ENCODE measurements at places on chromosomes 16 and 17.

GRCh38 chr16:85103114-85104079, 8.9 kb downstream of the CIBAR2 start:
- DNase-seq: no peak

DNA sequence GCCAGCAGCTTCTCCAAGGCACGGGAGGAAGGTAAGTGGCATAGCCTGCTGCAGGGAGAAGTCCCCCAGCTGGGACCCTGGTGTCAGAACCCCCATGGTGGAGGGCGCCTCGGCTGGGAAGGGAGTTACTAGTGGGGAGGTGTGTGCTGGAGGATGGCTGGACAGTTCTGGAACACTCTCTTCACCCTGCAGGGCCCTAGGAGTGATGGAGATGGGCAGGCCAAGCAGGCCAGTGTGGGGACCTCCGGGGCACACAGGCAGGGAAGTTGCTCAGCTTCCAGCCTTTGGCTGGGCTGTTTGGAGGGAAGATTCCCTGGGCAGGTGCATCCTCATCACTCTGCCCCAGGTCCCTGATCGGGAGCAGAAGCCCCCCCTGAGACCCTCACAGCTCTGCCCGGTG, 696 bp downstream of the C17orf99 start:
- no peak for DNase-seq

DNA sequence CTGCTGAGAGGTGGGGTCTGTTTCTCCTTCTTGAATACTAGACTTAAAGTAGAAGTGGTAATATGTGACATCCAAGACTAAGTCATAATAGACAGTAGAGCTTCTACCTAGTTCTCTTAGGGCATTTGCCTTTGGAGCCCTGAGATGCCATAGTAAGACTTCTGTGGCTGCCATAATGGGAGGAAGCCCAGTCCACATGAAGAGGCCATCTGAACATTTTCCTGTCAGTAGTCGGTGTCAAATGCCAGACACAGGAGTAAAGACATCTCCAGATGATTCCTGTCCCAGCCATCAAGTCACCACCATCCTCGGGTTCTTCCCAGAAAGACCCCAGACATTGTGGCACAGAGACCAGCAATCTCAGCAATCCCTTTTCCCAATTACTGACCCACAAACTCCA, 58.1 kb upstream of the IRX6 start:
- no peak for DNase-seq

- no peak for DNase-seq
These were observed 48.5 kb downstream of the HAPSTR1 start for GRCh38 chr16:9139965-9140364.

DNA sequence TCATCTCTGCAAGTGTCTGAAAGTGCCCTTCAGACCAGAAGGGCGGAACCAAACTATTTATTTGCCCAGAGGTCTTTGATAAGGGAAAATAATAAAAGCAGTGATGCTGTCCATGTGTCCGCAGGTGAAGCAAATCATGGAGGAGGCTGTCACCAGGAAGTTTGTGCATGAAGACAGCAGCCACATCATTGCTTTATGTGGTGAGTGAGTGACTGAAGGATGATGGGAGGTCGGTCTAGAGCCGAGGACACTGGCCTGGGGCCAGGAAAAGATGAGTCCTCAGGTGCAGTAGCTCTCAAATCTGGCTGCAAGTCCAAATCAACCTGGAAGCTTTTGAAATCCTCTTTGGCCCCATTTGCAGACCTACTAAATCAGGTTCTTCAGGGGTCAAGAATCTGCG, 6.1 kb downstream of the SGSM2 start:
- no peak for DNase-seq

GRCh38 chr17:39270923-39271322, 45.2 kb upstream of the STAC2 start:
- DNase-seq: no peak

GRCh38 chr16:65875381-65876055, 491.0 kb upstream of the CDH5 start:
- DNase-seq: no peak

DNA sequence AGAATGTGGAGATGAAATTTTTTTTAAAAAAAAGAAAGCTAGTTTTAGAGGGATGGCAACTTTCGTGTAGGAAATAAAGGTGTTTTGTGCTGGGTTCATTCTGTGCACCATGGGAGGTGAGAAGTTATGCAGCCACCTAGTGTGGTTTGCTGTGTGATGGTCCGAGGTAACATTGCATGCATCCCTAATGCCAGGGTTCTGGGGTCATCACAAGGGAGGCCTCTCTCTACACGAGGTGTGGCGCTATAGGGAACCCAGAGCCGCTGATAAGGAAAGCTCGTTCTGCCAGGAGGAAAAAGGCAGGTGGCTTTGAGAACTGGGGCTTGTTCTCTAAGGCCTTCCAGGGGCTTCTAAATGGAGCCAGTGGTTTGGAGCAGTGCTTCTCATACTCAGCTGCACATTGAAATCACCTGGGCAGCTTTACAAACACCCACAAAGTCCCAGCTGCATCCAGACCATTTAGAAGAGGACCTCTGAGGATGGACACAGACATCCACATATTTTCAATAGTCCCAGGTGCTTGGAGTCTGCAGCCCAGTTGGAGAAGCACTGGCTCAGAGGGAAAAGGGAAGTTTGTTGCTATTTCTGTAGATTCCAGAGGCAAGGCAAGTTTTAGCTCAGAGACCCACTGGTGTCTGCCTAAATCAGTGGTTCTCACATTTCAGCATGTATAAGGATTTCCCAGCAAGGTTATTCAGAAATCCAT, 43.5 kb downstream of the VPS35L start:
- no peak for DNase-seq

GRCh38 chr16:6722786-6723185, 609.9 kb upstream of the RBFOX1 start:
- no peak for DNase-seq

DNA sequence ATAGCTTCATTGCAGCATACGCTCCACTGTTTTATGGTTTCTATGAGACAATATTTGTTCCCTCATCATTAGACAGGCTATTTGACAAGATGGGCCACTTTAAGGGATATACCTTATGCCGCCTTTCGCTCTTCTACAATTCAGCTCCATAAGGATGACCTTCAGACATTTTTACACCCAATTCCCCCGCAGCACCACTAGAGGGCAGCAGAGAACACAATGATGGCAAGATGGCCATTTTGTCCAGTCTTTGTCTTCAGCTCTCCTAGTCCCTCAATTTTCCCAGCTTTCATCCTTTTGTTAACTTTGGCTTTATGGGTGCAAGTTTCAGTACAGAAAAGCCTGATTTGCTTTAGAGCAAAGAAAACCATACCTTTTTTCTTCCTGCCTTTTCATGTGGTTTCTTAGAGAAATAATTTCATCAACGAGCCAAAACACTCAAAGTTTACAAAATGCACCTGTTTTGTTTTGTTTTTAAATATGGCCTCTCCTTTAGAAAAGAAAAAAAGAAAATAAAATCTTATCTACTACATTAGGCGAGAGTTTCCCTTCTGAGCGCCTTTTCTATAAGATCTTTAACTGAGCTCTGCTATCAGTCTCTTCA, 355.3 kb downstream of the TOX3 start:
- DNase-seq: peak; percentile 17

- DNase-seq: no peak
These were observed 491 bp downstream of the IST1 start for GRCh38 chr16:71895679-71896365.

DNA sequence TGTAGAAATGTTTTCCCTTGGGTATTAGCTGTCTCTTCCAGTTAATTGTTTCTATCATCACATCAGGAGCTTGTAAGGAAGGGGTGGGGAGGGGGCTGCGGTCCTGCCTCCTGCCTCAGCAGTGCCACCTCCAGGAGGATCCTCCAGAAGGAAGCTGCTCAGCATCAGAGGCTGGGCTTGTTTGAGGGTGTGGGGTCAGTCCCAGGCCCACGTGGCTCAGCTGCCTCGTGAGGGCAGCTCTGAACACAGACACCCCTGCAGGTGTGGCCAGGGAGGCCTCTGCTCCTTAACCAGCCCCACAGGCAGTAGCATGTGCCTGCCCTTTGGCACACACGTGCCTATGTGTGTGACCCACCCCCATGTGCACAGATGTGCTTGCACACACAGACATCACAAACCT, 46.3 kb downstream of the MRM1 start:
- DNase-seq: no peak

GRCh38 chr16:22428654-22429053, 54.2 kb upstream of the CDR2 start:
- DNase-seq: no peak

DNA sequence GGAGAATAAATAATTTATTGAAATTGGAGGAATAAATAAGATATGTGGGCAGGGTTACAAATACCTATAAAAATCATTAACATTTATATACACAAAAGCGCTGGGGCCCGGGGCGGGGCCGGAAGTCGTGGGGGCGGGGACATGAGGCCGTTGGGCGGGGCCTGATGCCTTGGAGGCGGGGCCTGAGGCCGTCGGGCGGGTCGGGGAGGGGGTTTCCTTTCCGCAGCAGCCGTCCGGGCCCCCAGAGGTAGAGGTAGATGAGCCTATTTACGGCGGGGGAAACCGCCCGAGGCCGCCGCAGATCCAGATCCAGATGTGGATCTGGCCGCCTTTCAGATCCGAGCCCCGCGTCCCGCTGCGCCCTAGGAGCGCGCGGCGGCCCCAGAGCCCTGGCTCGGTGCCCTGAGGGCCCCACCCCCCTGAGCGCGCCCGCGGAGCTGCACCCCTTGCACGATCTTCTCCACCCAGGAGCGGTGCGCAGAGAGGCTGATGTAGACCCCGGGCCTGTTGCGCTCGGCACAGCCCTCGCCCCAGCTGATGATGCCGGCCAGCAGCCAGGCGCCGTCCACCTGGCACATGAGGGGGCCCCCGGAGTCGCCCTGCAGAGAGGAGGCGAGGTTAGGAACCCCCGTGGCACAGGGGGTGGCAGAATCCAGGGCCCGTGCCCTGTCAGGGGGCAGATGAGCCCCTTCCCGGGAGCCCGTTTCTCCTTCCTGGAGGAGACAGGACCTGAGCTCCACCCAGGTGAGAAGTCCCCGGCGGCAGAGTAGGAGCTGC, 5.1 kb downstream of the PRSS22 start:
- no peak for DNase-seq

DNA sequence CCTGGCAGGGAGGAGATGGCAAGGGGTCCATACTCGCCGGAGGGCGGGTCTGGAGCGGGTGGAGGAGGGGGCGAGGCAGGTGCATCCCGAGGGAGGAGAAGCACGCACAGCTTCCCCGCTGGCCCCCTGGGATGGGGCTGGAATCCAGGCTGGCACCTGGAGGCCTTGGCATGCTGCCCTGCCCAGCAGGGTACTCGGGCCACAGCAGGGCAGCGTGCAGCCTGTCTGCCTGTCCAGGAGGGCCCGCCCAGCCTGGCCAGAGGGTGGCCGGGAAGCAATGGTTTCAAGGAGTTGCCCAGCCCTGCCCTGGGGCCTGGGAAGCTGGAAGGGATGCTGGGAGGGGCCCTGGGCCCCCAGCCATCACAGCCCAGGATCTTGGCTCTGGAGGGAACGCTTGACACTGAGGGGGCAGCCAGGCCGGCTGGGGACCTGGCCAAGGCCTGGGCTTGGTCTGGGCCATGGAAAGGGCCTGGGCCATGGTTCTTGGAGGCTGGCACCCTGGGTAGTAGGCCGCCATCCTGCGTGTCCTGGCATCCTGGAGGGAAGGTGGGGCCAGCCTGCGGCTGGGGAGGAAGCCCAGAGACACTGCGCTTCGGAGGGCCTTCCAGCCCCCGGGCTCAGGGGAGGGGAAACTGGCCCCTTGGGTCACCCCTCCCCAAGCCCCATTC, 1.1 kb downstream of the GLIS2 start:
- no peak for DNase-seq

DNA sequence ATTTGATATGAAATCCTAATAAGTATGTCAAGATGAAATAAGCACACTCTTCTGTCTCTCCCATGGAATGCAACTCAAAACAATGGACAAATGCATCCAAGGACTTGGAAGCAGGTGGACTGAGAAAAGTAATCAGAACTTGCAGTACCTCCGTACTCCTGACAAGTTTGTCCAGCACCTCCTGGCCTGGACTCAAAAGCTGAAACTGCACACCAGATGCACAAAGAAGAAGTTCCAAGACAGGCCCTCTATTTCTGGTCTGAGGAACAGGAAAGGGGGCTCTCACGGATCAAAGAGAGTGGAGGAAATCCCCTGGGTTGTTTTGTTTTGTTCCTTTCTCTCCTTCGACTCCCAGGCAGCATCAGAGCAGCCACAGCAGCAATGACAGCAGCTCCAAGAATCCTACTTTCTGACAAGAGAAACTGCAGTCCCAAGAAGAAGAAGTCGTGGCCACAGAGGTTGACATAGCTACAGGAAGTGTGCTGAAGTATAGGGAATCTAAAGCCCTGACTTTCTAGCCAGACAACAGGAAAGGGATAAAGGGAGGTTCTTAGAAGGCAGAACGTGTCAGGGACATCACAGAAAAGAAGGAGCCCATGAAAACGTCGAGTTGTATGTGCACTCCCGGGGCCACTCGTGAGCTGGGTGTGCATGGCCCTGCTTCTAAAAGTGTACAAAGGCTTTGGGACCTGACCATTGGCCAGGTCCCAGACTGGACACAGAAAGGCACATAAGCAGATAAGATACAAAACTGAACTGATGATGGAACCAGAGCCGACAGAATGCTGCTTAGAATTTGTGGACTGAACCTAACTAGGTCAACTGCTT, 29.3 kb downstream of the AKAP10 start:
- no peak for DNase-seq

GRCh38 chr16:54996186-54996585, 65.5 kb downstream of the IRX5 start:
- no peak for DNase-seq

- DNase-seq: peak; percentile 15
These were observed 10.0 kb upstream of the C1QTNF8 start for GRCh38 chr16:1105888-1106620.

GRCh38 chr16:49855280-49855821, 561 bp downstream of the ZNF423 start:
- no peak for DNase-seq

GRCh38 chr17:18230288-18231141, 5.1 kb downstream of the LLGL1 start:
- no peak for DNase-seq

DNA sequence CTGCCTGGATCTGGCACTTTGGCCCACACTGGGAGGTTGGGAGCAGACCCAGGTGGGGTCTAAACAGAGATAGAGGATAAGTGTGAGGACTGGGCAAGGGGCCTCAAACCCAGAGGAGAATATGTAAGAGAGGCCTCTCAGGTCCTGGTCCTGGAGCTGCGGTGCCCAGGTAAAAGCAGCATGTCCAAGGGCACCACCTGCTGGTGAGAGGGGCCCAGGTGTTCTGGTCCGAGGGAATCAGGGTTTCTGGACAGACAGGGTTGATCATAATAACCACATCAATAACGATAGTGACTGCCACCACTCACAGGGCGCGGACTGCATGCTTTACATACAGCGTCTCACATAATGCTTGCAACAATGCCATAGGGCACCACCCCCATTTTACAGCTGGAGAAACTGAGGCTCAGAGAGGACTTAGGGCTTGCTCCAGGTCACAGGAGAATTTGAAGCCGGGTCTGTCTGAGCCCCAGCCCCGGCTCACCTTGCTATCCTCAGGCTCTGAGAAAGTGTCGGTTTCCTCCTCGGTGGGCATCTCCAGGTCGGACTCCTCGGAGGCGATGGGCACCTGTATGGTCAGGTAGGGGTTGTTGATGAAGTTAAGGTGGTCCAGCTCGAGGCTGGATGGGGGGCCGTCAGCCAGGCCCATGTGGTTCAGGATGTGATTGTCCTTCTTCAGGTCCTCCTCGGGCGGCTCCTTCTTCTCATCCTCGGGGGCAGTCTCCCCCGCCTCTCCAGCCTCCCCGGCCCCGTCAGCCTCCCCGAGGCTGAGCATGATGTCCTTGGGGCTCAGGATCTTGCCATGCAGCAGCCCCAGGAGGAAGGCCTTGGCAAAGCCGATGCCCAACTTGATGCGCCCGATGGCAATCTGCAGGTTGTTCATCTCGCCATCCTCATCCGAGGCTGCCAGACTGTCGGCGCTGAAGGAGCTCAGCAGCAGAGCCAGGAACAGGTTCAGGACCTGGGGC, 19.1 kb upstream of the CD79B start:
- DNase-seq: no peak

GRCh38 chr16:732332-732731, 5.4 kb downstream of the HAGHL start:
- no peak for DNase-seq
